ENCODE measurements at places on chromosomes 11 and 22.

GRCh38 chr11:21396342-21397008 lies 727.1 kb downstream of the NELL1 start:
- DNase-seq, result no peak

DNA sequence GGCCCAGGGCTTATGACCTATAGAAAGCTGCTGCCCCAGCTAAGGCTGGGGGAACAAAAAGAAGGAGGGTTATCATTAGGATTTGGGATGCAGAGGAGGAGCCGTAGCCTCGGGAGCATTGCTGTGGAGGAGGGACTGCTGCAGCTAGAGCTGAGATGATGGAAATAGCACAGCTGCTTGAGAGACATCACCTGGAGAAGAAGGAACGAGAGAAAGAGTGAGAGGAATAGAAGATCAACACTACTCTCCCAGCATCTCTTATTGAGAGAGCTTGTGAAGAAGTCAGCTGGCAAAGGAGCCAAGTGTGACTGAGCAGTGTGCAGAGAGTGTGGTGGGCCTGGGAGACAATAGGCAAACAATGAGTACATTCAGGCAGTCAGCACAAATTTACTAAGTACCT lies 100.7 kb upstream of the PLET1 start:
- no peak for DNase-seq

DNA sequence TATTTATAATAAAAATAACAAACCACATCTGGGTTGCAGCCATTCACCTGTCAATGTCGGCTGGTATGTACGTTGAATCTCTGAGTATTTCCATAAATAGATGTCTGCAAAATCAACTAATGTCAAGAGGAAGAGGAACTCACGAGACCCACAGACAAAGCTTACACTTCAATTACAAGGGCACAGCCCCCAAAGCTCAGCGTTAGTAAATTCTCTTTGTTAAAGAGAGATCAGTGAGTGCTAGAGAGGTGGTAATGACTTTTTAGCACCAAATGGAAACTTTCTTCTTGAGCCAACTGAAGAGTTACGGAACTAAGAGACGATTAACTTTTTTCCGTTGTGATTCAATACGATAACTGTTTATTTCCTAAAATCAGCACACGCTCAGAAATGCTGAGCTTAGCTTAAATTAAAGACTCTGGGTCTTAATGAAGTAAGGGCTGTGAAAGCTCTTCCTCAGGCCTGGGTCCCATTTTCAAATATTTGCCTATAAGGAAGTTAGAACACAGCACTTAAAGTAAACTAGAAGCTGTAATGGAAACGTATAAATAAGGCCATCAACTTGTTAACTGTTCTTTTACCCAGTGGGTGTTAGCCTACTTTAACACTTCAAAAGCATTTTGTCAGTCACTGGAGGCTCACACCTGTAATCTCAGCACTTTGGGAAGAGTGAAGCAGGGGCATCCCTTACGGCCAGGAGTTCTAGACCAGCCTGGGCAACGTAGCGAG lies 22.8 kb upstream of the TFIP11 start:
- DNase-seq, result peak; percentile 54

GRCh38 chr11:20488352-20488751 lies 100.8 kb downstream of the PRMT3 start:
- no peak for DNase-seq

DNA sequence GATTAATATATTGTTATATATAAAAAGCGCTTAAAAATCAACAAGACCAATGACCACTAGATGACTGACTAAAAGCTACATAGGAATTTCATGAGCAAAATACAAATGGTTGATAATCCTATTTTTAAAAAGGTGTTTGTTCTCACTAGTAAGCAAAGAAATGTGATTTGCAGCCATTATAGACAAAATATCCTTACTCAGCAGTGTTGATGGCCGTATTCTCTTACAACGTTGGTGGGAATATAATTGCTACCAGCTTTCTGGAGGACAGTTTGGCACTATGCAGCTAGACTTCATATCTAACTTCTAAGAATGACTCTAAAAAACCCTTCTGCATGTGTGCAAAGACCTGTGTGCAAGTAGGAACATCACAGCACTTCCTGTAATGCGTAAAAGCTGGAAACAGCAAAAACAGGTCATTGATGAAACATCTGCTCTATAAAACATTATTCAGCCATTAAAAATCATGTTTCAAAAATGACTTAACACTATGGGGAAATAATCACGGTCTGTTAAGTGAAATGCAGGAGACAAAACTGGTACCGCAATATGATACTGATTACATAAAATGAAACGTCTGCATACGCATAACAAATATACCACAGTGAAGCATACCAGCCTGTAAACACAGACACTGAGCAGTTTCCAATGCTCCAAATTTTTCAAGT lies 70.1 kb upstream of the LINC01488 start:
- DNase-seq, result no peak

- peak; percentile 60 for DNase-seq
These were observed 321.3 kb downstream of the TTC28 start for GRCh38 chr22:28358312-28358711.

GRCh38 chr11:57634311-57634710 lies 15.4 kb downstream of the YPEL4 start:
- no peak for DNase-seq

- no peak for DNase-seq
These were observed 403.8 kb downstream of the CNTN5 start for GRCh38 chr11:99424313-99425084.

DNA sequence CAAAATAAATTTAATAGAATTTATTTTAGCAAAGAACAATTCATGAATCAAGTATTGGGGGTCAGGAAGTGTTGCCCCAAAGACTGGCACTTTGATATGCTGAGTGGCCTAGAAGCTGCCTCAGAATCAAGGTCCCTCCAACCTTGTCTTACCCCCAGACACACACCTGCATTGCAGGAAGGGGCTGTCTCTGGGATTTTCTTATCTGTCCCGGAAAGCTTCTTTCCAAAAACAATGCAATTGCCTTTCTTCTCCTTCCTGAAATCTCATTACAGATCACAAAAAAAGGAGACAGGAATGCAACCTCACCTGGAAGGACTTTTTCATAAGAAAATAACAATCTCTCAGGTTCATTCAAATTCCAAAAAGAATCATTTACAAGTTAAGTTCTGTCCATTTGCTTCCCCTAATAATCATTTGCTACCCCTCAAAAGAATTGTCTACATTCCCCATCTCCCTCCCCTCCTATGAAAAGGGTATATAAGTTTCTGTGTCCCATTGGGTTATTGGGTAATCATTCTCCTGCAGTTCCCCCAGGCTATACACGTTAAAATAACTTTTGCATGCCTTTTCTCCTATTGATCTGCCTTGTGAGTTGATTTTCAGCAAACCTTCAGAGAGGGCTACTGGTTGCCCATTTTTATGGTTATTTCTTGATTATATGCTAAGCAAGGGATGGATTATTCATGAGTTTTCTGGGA lies 21.3 kb downstream of the OR10A6 start:
- DNase-seq, result no peak

GRCh38 chr11:111684251-111684650 lies 81.9 kb downstream of the PPP2R1B start:
- DNase-seq, result no peak

DNA sequence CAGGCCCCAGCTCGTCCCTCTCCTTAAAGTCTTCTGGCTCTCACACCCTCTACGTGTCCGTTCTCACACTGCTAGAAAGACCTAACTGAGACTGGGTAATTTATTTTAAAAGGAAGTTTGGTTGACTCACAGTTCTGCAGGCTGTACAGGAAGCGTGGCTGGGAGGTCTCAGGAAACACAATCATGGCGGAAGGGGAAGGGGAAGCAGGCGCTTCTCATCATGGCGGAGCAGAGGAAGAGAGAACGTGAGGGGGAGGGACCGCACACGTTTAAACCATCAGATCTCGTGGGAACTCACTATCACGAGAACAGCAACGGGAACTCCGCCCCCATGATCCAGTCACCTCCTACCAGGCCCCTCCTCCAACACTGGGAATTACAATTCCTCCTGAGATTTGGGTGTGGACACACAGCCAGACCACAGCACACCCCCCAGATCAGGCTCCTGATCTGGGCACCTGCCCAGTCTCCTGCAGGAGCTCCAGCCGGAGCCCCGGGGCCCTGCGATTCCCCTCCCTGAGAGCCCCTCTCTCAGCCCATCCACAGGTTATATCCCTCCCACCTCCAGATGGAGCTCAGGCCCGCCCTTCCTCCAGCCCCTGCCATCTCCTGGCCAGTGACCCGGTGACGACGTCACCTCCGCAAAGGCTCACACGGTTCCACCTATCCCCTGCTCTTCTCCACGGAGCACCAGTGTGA lies 170.2 kb downstream of the BRD1 start:
- DNase-seq, result peak; percentile 94

DNA sequence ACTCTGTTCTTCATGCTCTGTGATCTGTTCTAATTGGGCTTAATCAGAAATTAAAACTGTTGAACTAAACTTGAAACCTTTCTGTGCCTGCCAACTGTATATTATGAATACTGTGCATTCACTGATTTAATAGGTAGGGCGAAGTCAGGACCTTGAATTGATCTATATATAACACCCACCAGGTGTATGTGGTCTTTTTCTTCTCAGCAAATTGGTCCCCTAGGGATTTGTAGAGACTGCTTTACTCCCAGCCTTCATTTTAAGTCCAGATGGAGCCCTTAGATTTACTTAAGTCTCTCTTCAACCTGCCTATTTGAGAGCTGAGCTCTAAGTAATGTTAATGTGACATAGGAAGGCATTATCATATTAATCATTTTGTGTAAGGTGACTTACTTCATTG lies 257.5 kb downstream of the TMEM135 start:
- no peak for DNase-seq

- no peak for DNase-seq
These were observed 208.7 kb upstream of the PLET1 start for GRCh38 chr11:112469376-112469775.

Measured in suppressor macrophage (primary cell).